MG63 (cell line): ENCODE measurements at places on chromosomes 3 and 15.

GRCh38 chr15:89826671-89827655, 12.3 kb upstream of the ANPEP start:
- no peak for DNase-seq

DNA sequence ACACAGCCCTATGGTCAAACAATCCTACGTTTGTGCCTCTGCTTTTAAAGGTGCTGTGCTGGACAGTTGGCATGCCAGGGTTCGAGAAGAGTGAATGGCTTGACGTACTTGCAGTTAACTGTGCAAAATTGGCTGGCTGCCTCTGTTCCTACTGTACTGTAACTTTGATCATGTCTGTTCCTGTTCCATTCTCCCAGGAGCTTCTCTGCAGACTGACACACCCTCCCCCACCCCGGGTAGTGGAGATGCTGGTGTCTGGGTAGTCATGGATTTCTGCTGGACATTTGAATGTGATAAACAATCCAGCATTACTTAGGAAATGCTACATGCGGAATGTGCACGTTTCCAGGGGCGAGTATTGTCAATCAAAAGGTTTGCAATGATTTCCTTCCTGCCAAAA, 6.5 kb upstream of the VILL start:
- DNase-seq, result no peak

DNA sequence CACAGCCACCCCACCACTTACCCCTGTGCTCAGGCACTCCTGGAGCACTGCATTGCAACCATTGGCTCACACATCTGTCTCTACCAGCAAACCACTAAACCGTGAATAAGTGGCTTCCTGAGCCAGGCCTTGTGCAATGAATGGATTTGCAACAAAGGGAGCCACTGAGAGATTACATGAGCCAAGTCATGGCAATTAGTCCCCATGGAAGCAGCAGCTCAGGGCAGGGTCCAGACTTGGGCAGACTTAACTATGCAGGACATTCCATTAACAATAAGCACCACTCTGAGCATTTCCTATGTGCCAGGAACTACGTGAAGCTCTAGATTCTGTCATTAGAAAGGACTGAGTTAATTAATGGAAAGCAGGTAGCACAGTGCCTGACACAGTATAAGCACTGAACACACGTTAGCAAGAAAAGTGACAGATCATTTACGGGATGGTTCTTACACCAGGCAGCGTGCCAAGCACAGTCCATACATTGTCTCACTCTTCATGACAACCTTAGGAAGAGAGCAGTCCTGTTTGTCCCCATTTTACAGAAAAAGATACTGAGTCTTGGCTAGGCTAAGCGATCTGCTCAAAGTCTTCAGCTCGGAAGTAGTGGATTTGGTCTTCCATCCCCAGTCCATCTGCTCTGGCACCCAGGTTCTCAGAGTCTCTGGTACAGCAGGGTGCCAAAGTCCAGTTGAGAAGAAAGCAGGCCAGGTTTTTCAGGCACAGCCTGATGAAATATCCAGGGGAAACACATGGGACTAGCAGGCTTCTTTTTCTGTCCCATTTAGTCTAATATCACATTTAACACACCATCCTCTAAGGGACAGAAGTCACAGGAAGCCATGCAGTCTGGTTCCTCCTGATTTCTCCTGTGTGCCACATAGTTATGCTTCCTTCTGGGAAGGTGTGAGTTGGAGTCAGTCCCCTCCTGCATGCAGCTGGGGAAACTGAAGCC, 44.1 kb downstream of the LIPC start:
- DNase-seq, result peak; percentile 84

DNA sequence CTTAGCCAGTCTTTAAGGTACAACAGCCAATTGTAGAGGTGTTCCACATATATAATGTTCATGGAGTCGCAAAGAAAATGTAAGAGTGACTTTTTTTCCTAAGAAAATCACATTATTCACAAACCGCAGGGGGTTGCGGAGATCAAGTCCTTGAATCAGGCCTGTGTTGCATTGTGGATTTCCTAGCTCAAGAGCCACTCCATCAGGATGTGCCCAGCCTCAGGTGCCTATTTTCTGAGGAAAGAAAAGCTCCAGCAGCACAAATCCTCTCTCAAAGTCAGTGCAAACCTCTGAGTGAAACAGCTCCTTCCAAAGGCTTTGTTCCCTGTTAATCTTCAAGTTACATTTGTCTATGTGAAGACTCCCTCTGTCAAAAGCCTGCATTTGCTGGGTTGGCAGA, 349.4 kb downstream of the CLSTN2 start:
- DNase-seq, result no peak

DNA sequence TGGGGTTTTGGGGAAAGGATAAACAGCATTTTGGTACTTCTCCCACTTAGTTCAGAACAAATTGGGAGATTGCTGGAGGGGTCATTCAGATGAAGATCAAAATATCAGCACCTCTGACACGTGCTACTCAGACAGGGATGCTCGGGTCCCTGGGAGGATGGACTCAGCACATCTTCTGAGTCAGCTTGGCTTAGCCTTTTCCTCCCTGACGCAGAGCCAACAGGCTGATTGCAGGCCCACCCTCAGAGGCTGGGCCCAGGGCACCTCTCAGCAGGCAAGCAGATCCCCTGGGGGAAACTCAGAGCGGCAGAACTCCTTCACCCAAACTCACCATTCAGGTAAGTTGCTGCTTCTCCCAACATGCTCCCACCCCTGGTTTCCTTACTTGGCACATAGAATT, 304.9 kb downstream of the TLE3 start:
- DNase-seq, result peak; percentile 13

- DNase-seq, result no peak
Measured at GRCh38 chr3:27610800-27611525, 111.2 kb downstream of the EOMES start.

- no peak for DNase-seq
Measured at GRCh38 chr15:76951220-76951619, 19.7 kb downstream of the RCN2 start.

DNA sequence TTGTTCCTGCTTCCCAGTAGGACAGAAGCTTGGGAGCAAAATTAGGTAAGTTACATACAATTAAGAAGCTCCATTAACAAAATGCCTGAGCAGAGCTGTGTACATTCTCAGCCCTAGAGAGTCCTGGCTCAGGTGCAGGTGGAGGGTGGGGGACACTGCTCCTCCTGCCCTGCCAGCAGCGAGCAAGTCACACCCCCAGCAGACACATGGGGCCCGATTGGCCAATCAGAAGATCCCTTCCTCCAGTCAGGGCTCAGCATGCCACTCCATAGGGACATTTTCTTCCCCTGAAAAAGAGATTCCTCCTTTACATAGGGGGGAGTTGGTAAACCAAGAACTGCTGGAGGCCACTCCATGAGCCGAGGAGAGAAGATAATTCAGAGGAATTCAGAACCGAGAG, 62.1 kb downstream of the PLXNA1 start:
- DNase-seq, result no peak

GRCh38 chr3:7779331-7779730, 722.3 kb upstream of the LMCD1 start:
- DNase-seq, result no peak

GRCh38 chr3:88034491-88035275, 24.1 kb downstream of the CGGBP1 start:
- DNase-seq, result no peak

GRCh38 chr3:61420136-61420759, 141.1 kb upstream of the PTPRG start:
- no peak for DNase-seq

DNA sequence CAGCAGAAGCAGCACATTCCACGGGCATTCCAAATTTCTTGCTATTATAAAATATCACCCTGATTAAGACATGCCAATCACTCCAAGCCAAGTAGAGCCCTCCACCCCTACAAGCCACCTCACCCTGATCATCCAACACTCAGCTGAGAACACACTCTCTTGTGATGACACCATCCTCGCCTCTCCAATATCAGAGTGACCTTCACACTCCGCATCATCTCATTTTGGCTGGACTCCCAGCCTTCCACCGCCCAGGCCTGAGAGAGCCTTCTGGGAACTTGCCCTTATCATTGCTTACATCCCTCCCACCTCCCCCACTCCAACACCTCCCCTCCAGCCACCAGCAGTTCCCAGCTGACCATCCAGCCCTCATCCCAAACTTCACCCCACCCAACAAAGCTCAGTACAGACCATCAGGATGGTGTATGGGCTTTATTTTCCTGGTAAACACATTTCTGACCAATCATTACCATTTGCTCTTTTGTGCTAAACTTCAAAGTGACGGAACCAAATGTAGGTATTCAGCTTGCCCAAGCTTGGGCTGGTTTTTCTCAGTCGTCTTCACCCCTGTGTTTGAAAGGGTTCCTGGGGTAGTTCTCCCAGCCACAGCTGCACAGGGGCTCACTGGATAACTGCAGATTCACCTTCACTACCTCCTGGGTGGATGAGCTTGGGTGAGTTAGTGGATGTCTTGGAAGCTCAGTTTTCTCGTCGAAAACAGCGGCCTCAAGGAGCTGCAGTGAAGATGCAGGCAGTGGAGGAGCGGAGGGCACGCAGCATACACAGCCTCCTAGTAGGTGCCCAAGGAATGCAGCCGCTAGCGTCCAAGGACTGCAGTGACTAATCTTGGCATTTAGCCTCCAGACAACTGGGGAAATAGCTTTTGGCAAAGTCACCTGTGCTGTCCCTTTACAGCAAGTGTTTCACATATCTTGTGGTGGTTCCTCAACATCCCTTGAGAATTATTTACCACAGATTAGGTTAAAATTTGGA, 115.1 kb downstream of the LIPC start:
- peak; percentile 85 for DNase-seq

GRCh38 chr15:28876131-28876844, 9.5 kb upstream of the APBA2 start:
- no peak for DNase-seq

- DNase-seq, result no peak
Measured at GRCh38 chr15:31298707-31299172, 27.9 kb upstream of the KLF13 start.

GRCh38 chr3:14867936-14868570, 49.3 kb downstream of the FGD5 start:
- DNase-seq, result no peak

GRCh38 chr15:98924401-98925049, 83.1 kb downstream of the PGPEP1L start:
- no peak for DNase-seq

GRCh38 chr3:88985491-88985890, 121.9 kb upstream of the EPHA3 start:
- DNase-seq, result no peak

- DNase-seq, result no peak
Measured at GRCh38 chr3:45544024-45544716, 50.4 kb upstream of the LIMD1 start.

GRCh38 chr3:33644582-33644981, 73.5 kb downstream of the CLASP2 start:
- no peak for DNase-seq

DNA sequence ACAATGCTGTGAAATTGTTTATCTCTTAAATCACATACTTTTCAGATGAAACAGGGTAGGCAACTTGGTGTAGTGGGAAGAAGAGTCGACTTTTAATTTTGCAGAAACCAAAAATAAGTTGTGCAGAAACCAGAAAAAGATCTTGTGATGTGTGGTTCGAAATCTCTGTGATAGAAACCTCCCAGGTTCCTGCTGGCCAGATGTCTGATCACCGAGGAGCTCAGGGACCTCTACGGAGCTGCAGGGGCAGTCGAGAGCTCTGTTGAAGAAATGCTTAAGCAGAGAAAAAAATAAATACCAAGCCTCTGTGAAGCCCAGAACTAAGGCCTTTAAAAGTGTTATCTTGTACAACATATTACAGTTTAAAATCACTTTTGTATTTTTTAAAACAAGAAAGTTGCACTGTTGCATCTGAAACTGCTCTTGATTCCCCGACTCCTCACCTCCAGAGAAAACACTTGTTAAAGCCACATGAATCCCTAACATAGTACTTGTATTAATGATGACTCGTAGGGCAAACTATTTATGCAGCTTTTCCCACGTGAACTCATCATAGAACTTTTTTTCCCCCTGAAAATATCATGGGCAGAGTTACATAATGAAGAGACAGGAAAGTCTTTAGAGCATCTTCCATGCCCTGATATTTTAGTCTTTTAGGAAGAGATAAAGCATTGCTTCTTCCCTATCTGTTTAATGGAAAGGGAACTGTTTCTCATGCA, 51.3 kb downstream of the CCK start:
- no peak for DNase-seq

DNA sequence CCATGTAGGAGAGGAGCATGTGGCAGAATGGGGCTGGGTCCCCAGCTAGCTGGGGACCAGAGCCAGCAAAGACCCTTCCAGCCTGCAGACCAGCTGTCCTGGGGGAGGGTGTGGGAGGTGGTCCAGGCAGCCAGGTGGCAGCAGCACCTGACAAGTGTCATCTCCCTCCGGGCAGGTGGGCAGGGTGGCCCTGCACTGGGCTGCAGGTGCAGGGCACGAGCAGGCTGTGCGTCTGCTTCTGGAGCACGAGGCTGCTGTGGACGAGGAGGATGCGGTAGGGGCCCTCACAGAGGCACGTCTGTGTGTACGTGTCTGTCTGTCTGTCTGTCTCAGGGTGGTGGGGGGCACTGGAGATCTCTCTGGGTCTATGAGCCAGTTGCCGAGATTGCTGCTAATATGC, 5.5 kb downstream of the ANKDD1A start:
- no peak for DNase-seq
